ENCODE measurements at places on chromosomes 1 and 21.

DNA sequence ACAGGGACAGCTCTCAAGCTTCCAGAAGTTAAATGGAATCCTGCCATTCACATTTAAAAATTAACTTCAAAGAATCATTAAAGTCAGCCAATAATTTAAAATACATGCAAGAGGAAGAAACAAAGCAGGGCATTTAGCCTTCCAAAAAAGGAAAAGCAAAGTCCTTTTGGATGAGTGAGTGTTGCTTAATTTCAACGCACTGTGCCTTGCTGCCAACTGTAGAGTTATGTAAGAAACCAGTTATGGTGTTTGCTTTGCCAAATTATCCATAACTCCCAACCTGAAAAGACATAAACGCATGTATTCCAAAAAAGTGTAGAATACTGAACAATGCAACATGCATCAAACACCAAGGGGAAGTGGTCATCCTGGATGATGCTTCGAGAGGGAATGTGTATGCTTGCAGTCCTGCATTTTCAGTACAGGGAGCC is 16.1 kb upstream of the KCNE1 start:
- no peak for DNase-seq

- DNase-seq: no peak
Measured at GRCh38 chr1:203559523-203559922, 65.6 kb downstream of the OPTC start.

DNA sequence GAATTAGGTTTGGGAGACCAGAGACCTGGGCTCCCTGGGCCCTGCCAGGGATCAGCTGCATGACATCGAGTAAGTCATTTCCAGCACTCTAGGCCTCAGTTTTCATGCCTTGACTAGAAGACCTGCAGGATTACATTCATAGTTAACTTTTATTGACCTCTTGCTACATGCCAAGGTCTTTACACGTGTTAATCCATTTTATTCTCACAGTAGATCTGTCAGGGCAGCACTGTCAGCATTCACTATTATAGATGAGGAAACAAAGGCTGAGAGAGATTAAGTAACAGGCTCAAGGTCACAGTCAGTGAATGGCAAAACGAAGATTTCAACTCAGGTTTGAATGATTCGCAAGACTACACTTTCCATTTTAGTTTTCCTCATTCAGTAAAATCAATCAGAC is 37.0 kb downstream of the PGM1 start:
- no peak for DNase-seq

DNA sequence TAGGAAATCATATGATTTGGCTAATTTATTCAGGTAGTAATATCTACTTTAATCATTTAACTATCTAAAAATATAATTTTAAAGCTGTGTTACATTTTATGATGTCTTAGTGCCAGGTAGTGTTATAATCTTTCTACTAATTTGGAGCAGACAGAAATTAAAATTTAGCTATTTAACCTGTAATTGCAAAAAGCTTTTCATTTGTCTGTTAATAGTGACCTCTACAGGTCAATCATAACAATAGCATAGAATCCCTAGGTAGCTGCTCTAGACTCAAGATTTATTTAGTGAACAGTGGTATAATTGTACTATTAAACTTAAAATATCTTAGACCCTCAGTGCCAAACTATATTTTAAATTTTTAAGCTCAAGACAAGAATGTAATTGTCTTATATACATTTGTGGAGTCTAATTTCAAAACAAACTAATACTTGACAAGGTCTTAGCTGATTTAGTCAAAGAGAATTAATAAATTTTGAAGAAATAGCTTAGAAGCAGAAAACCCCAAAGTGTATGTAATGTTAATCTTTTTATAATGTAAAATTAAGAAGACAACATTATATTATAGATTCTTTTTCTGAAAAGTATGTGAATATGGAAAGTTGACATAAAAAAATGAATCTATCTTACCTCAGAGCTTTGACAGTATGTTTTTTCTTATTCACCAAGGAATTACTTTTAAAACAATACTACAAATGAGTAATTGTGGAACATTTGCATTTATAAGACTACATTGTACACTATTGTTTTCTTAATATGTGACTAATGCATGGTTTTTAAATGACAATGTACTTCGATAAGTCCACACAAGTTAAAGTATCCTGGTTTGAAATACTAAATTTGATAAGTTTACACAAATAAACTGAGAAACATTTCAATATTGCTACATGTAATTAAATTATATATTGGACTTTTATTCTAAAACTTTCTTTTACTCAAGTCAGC is 64.1 kb upstream of the RNPC3 start:
- DNase-seq: no peak

GRCh38 chr1:157695417-157695816 is 5.2 kb downstream of the FCRL3 start:
- no peak for DNase-seq

GRCh38 chr1:28170001-28170596 is 6.4 kb downstream of the PTAFR start:
- DNase-seq: no peak

GRCh38 chr1:234709473-234710228 is 99.7 kb upstream of the IRF2BP2 start:
- DNase-seq: peak; percentile 76

GRCh38 chr1:66521721-66522365 is 12.1 kb upstream of the SGIP1 start:
- no peak for DNase-seq

DNA sequence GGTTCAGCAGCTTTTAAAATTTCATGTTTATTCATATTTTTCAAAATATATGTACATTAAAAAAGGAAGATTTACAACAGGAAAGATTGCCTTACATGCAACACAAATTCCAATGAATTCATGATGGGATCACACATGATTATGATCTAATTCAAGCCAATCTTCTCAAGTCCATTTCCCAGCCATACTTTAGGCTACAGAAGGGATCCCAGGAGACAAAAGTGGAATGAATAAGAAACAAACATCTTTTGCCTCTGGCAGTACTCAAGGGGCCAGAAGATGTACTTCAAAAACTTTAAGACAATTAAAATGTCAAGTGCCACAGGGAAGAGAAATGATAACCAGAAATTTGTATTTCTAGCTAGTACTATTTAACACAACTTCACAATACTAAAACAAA is 10.2 kb upstream of the SH2D5 start:
- DNase-seq: no peak

- no peak for DNase-seq
Measured at GRCh38 chr21:27101523-27101922, 134.6 kb upstream of the ADAMTS5 start.

DNA sequence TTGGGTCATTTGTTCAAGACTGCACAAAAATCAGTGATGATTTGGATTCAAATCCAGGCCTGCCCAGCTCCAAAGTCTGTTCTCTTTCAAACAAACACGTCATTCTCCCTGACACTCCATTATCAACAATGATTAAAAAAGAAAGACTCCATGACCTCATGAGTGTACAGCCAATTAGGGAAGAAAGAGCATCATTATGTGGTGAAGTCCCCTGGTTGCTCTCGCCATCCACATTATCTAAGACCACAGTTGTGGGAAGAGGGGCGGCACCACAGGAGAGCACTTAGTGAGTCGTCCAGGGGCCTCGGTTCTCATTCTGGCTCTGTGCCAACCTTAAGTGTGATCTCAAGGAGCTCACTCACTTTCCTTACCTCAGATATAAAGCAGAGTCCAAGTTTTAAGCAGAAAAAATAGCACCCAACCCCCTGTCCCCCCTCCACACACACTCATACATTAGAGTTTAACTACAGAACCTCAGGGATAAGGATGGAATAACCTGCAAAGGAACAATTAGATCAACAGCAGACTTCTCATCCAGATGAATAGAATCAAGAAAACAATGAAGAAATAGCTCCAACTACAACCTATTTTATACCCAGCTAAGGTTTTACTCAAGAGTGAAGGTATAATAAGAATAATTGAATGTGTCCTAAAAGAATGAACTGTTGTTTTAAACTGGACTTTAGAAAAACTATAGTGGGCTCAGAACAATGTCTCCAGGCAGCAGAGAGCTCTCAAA is 47.8 kb downstream of the COL6A1 start:
- no peak for DNase-seq

- DNase-seq: peak; percentile 87
Measured at GRCh38 chr1:225813214-225813964, 3.5 kb downstream of the EPHX1 start.

GRCh38 chr1:22821027-22821426 is 110.4 kb downstream of the EPHB2 start:
- no peak for DNase-seq

DNA sequence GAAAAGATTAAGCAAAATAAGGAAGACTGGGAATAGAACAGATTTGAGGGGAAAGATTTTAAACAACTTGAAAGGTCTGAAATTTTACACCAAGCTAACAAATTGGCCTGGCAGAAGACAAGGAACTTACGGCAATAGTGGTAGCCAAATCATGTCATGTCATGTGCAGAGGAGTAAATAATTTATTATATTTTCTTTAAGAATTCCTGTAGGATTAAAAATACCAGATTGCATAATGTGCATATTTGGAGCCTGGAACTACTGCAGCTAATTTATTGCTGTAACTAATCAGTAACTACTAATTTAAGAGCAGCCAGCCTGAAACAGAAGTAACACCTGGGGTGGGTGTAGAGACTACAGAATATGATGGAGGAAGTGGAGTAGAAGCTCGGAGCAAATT is 334.3 kb downstream of the TGFB2 start:
- no peak for DNase-seq

- DNase-seq: peak; percentile 98
Measured at GRCh38 chr1:26695356-26696118, at the start of gene ARID1A. TSS of gene ARID1A (plus strand) at chr1:26696015. CDS start at chr1:26696404, 389 bp downstream.

GRCh38 chr1:118075116-118075515 is 109.9 kb downstream of the SPAG17 start:
- DNase-seq: no peak

DNA sequence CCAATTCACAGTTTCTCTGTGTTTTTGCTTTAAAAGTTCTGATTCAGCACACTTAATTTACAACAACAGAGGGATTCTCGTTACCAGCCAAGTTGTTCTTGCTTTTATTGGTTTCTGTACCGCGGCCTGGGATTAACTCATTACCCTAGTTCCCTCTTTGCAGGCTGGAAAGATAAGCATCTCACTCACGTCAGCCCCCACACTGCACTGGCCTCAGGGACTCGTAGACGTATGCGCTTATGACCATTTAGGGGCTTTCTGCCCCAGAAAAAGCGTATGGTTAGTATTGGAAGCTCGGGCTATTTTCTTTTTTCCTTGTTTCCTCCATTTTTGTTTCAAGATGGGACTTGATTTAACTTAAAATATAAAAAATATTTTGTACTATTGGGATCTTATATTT is 76.0 kb downstream of the POFUT2 start:
- no peak for DNase-seq

GRCh38 chr1:240854367-240854766 is 242.4 kb upstream of the GREM2 start:
- no peak for DNase-seq

DNA sequence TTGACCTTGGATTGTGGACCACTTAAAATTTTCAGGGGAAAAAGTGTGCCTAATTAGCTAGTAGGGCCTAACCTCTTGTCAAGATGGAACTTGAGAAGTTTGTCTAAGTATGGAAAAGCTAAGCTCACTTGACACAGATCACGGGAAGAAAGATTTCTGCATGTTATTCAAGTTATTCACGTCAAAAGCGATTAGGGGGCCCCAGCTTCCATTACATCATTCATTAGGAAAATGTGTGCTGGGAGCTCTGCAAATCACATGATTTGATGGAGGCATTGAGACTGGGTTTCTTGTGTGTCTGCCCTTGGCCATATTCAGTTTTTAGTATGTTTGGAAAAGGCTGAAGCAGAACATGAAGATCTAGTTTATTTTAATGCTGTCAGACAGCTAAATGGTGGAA is 15.5 kb upstream of the POGZ start:
- no peak for DNase-seq

- DNase-seq: peak; percentile 76
Measured at GRCh38 chr1:52842643-52843310, at the start of gene ZYG11A. TSS of gene ZYG11A (plus strand) at chr1:52842760. CDS start at chr1:52842884, 124 bp downstream.

DNA sequence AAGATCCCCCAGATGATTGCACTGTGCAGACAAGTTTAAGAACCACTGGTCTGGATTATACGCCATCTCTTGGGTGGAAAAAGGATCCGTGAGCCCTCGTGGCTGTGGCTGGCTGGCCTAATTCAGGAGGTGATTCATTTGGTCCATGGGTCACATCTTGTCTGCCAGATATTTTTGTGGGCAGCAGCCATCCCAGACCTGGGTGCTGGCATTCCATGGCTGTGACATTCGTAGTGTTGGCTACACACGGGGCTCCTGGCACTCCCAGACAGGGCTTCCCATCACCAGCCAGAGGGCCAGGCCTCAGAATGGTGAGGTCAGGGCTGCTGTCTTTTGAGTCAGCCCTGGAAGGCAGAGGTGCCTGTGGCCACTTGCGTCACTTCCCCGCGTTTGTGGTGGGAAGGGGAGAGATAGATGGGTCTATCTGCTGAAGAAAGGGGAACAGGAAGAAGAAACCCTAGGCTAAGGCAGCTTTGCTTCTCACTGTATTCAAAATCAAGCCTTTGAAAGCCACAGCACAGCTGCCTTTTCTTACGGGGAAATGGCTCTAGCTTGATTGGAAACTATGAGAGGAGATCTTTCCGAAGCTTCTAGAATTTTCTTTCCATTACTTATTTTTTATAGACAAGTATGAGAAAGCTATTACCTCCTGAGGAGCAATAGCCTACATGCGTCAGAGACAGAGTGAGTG is 32.4 kb downstream of the EIF2D start:
- peak; percentile 94 for DNase-seq

DNA sequence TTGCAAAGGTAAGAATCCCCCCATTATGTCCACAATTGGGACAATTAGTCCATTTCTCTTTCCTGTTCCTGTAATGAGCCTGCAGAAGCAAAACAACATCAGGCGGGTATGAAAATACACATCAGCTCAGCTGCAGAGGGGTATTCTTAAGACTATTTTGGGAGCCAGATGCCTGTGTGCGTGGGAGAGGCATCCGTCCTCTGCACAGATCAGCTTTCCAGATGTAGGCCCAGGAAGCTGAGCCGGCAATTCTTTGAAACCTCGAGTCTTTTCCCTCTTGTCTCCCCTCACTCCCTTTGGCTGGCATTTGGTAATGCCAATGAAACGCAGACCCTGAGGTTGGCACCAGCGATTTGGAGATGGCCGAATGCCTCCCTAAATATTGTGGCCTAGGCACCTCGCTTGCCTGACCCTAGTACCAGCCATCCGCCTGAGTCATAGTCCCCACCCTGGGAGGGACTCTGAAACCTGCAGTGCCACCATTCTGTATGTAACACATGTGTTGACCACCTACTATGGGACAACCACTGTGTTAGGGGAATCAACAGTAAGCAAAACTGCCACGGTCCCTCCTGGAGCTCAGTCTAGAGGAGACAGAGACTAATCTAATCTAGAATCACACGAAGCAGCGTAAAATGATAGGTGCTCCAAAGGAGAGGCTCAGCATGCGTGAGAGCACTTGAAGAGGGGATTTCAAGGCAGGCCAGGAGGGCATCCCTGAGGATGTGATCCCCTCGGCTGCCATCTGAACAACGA is 603.0 kb downstream of the MATN1 start:
- DNase-seq: no peak

- DNase-seq: no peak
Measured at GRCh38 chr1:198122693-198123092, 34.1 kb upstream of the NEK7 start.

DNA sequence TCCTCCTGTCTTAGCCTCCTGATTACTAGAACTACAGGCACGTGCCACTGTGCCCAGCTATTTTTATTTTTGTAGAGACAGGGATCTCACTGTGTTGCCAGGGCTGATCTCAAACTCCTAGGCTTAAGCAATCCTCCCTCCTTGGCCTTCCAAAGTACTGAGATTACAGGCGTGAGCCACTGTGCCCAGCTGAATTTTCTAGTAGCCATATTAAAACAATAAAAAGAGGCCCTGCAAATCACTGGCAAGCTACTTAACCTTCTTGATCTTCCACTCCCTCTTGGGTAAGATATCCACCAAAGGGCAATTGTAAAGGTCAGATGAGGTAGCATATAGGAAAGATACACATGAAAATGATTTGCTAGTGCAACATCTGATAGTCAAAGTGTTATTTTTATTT is 65.6 kb upstream of the SRSF10 start:
- no peak for DNase-seq

All from Right ventricle myocardium inferior (tissue), 1 donor.